ENCODE measurements at places on chromosomes 7 and 10.

GRCh38 chr10:117136391-117136975, 1.6 kb downstream of the VAX1 start:
- no peak for DNase-seq
- peaks cover 34% of the 10 kb centered on the region for H3K4me1 ChIP-seq

DNA sequence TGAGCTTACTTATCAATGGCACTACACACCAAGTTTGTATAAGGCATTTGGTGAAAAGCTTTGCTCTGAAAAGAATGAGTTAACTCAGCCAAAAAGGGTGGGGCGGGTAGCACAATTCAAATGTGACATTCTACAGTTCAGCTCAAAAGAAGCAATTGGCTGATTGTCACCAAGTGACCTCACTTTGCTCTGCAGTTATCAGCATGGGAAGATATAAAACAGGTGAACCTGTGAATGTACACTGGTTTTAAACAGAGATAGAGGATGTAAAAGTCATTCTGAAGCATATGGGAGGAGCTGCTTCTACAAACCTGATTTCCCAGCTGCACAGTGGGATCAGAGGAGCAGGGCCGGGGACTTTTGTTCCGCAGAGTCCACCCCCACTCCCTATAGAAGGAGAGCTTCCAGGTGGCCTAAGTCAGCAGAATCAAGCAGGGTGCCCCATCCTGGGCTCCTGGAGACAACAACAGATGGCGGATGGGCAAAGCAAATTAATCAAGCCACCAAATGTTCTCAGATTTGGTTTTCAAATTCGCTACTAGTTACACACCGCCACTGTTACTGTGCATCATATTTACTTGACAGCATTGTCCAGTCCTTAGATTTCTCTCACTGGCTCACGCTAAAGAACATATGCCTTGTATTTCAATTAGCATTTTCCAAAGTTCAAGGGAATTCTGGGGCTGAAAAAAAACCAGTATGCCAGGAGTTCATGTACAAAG, 27.5 kb upstream of the NPVF start:
- no peak overlapping the region for H3K4me3 ChIP-seq
- H3K27ac ChIP-seq, result no peak overlapping the region
- no peak for DNase-seq
- peaks cover 5% of the 10 kb centered on the region for H3K4me1 ChIP-seq
- peaks cover 7% of the 10 kb centered on the region for H3K27me3 ChIP-seq
- no peaks in the 10 kb centered on the region for H3K36me3 ChIP-seq

- H3K27me3 ChIP-seq, result peaks cover 60% of the 10 kb centered on the region
- no peak for DNase-seq
- peaks cover 7% of the 10 kb centered on the region for H3K4me1 ChIP-seq
- no peak overlapping the region for H3K4me3 ChIP-seq
- H3K36me3 ChIP-seq, result no peaks in the 10 kb centered on the region
- H3K27ac ChIP-seq, result peak overlapping the region; percentile 40
Measured at GRCh38 chr7:155358948-155359712, 61.5 kb downstream of the INSIG1 start.

DNA sequence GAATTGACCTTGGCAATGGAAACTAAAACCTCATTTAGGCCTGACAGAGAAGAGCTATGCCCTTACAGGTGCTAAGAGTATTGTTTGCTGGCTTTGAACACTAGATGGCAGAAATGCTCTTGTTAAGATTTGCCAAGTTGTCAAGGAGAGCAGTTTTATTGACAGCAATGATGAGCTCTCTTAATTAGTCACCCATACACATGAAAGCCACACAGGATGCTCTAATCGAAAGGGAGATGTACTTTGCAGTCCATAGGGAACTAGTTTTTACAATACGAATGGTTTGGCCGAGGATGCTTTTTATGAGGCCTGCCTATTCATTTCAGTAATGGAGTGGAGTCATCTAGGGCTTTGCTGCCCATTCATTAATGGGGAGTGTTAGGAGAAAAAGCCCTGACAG, 45.4 kb upstream of the MBL2 start:
- H3K27ac ChIP-seq, result no peak overlapping the region
- no peaks in the 10 kb centered on the region for H3K27me3 ChIP-seq
- H3K36me3 ChIP-seq, result no peaks in the 10 kb centered on the region
- no peak for DNase-seq
- H3K4me3 ChIP-seq, result no peak overlapping the region

DNA sequence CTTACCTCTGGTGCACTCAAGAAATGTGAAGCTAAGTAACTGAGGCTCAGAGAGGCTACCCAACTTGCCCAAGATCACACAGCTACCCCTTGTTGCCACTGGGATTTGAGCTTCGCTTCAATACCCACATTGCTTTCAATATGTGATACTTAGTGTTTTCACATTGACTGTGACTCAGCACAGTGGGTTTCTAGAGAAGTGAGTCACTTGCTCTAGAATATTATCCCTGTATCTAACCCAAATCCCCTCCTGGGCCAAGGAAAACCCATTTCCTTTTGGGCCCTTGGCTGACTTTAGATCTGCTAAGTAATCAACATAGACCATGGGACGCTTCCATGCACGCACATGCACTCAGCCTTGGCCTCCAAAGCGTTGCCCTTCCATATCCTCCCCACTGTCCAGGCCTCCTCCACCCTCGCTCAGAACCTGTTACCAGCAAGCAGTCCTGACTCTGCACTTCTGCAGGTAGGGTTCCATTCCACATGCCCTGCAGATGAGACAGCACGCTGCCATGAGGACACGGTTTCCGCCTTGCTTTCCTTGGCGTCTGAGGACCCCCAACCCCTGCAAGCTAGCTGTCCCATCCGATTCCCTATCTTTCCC, 87.7 kb upstream of the CHST15 start:
- no peak for DNase-seq
- H3K4me1 ChIP-seq, result peaks cover 7% of the 10 kb centered on the region
- peaks cover under 1% of the 10 kb centered on the region for H3K27me3 ChIP-seq
- no peaks in the 10 kb centered on the region for H3K36me3 ChIP-seq
